Activated CD8-positive, alpha-beta memory T cell treated with anti-CD3 and anti-CD28 coated beads for 1 hour (primary cell): ENCODE measurements at places on chromosomes 3 and 15.

DNA sequence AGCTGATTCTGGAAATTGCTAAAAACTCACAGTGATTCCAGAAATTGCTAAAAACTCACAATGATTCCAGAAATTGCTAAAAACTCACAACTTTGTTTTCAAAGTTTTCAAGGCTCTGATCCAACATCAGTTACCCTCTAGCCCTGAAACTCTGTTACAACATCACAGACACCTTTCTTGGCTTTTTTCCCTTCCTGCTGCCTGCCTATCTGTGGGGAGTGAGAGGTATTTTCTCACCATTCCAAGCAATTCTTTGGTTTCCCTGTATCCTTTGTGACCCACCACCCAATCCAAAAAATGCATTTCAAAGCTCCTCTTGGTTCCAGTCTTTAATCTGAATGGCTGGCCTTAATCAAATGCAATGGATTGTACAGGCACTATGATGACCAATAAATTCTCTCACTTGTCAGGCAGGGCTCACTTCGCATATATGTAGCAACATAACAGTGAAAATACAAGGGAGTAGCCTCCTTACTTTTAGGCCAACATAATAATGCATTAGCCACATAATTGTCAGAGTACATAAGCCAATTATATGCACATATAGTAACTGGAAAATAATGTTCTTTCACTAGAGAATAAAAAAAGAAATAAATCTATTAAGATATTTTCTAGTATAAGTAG, 1139.0 kb downstream of the ROBO2 start:
- DNase-seq, result no peak

DNA sequence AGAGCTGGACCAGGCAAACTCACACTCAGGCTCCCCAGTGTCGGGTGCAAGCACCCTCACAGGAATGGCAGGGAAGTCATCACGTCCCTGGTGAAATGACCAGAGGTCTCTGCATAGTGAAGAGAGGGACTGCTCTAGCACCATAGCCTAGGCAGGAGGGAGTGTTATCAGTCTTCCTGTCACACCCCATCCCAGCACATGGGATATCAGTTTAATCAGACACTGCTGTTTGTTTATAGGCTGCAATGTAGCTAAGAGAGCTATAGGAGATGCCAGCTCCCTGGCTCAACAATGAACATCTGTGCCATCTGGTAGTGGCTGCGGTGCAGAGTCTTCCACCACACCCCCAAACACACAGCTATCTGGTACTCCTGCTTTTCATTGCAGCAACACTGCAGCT, 776.6 kb downstream of the ZNF385D start:
- DNase-seq, result no peak

- no peak for DNase-seq
Measured at GRCh38 chr3:17194116-17194515, 309.4 kb downstream of the PLCL2 start.

- DNase-seq, result no peak
Measured at GRCh38 chr15:78083687-78084448, 6.4 kb upstream of the TBC1D2B start.

DNA sequence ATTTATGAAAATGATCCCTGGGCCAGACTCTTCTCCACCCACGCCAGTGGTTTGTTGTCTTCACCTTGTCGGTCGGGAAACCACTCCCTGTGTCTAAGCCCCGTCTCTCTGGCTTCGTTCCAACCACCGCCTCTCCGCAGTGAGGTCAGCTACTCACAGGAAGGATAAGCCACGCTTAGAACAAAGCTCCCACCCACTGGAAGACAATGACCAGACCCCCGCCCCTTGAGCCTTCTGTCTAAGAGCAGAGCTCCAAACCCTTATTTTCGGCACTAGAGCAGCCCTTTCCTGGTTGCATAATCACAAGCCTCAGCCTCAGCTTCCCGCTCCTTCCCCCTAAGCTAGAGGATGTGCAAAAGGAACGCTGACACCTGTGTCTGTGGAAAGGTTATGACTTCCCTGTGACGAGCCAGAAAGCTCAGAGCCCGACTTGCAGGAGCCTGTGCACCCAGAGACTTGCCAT, 114.9 kb upstream of the MEF2A start:
- peak; percentile 44 for DNase-seq

- DNase-seq, result no peak
Measured at GRCh38 chr15:61017627-61018026, 211.5 kb downstream of the RORA start.

GRCh38 chr3:35908366-35909232, 269.3 kb downstream of the ARPP21 start:
- DNase-seq, result no peak

DNA sequence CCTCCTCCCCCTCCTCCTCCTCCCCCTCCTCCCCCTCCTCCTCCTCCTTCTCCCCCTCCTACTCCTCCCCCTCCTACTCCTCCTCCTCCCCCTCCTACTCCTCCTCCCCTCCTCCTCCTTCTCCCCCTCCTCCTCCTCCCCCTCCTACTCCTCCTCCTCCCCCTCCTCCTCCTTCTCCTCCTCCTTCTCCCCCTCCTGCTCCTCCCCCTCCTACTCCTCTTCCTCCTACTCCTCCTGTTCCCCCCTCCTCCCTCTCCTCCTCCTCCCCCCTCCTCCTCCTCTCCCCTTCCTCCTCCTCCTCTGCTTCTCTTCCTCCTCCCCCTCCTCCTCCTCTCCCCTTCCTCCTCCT, 17.1 kb upstream of the EPHB3 start:
- no peak for DNase-seq

DNA sequence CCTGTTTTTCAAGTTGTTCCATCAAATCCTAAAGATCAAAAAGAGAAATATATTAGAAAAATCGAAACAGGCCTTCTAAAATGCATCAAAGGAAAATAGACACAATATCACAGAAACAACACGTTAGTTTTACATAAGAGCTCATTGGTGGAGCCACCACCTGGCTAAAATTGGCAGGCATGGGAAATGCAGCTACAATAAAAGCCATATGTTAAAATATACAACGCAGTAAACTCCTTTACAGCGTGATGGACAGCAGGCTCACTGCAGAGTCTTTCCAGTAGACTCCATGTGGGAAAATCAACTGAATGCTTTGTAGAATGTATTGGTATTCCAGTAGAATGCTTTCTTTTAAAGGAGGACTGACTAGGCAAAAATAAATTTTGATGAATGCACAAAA, 40.9 kb upstream of the MYO5C start:
- DNase-seq, result no peak

DNA sequence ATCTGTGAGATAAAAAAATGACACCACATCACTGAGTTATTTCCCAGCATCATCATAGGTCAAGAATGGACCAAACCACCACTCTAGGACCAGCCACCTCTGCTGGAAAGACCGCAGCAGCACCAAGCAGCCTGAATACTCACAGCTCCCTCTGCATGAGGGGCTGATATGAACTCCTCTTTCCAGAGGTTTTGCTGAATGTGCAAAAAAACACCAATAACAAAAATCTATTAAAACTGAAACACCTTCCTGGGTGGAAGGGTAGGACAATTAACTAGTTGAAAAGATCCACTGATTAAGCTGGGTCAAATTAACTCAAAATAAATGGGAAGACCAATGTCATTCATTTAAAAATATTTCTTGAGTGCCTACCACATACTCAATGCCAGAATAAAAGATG, 28.9 kb upstream of the KCNMB3 start:
- no peak for DNase-seq

DNA sequence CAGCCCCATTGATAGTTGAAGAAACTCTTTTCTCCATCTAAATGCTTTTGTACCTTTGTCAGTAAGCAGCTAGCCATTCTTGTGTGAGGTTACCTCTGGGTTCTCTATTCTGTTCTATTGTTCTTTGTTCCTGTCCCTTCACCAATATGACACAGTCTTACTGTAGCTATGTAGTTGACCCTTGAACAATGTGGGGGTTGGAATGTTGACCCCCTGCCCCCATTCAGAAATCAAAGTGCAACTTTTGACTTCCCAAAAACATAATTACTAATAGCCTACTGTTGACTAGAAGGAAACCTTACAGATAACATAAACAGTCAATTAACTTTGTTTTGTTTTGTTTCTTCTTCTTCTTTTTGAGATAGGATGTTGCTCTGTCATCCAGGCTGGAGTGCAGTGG, 18.7 kb downstream of the KLHL18 start:
- no peak for DNase-seq

GRCh38 chr15:39142500-39142899, 438.4 kb upstream of the THBS1 start:
- no peak for DNase-seq

- DNase-seq, result peak; percentile 45
Measured at GRCh38 chr3:50572158-50572557, 2.8 kb downstream of the HEMK1 start.
